CD4-positive, alpha-beta T cell treated with Interferon alpha-2 for 1 hour (primary cell): ENCODE measurements at places on chromosomes 13 and 19.
A peak's percentile ranks its signal among the peaks of the same experiment; 100 is the strongest.

GRCh38 chr13:98717256-98717655, 35.2 kb downstream of the SLC15A1 start:
- DNase-seq, result no peak

DNA sequence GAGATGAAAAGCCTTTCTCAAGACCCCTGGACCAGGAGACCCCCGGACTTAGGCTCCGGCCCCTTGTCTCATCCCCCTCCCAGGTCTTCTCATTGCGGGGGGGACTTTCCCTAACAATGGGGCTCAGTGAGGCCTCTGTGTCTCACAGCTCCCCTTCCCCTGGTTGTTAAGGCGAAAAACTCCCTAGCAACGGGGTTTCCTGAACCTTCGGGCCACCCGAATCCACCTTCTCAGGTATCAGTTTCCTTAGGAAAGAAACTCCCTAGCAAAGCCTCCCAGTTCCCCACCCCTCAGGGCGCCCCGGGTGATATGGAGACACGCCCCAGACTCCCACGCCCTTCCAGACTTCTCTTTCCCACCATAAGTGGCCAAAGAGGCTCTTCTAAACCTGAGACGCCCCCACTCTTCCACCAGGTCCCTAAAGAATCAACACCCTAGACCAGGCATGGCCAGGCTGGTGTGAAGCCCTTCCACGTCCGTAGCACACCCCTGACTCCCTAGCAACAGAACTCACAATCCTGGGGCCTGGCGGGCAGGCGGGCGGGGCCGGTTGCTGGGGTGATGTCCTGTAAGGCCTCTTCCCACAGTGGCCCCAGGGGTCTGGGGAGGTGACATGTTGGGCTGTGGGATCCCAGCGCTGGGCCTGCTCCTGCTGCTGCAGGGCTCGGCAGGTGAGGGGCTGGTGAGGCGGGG, at the start of gene TMEM190:
Gene TMEM190 (plus strand): TSS at position 586 of the 693 bp plus-strand sequence. CDS start 28 bp downstream, at position 614.
- DNase-seq, result no peak

DNA sequence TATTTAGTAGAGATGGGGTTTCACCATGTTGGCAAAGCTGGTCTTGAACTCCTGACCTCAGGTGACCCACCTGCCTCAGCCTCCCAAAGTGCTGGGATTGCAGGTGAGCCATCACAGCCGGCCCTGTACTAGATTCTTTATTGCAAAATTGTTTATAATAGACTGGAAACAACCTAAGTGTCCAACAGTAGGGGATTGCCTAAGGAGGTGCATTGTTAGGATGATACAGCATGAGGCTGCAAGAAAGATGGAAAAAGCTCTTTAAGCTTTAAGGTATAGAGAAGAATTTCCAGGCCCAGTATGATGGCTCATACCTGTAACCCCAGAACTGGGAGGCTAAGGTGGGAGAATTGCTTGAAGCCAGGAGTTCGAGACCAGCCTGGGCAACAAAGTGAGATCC, 8.2 kb downstream of the BCAT2 start:
- DNase-seq, result no peak

GRCh38 chr19:18861235-18861634, 29.5 kb downstream of the UPF1 start:
- peak; percentile 12 for DNase-seq

GRCh38 chr19:16012552-16012951, 63.7 kb upstream of the TPM4 start:
- no peak for DNase-seq

GRCh38 chr19:8654591-8655339, 24.3 kb downstream of the NFILZ start:
- DNase-seq, result peak; percentile 57

GRCh38 chr13:30718661-30719524, 16.4 kb upstream of the ALOX5AP start:
- DNase-seq, result no peak
